ENCODE measurements at places on chromosomes 1 and 21. TPM values are rescaled to one million over a fixed set of nuclear protein-coding genes. Genes with fewer than 3 reads are reported as not detected.

DNA sequence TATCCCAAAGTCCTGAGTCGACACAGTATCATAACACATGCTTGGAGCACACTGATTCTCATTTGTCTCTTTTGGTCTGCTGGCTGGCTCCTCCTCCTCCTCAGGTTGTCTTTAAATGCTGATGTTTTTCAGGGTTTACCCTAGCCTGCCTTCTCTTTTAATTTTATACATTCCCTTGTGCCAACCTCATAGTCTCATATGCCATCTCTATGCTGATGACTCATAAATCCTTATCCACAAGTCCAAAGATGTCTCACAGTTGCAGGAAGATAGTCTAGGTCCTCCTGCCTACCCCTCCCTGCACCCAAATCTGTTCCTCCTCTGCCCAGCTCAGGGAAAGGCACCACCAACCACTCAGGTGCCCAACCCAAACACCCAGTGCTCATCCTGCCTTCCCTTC is 108.3 kb downstream of the SIPA1L2 start:
- H3K27me3 ChIP-seq = no peaks in the 10 kb centered on the region
- no peaks in the 10 kb centered on the region for H3K36me3 ChIP-seq
- no peak overlapping the region for H3K27ac ChIP-seq
- H3K4me1 ChIP-seq = peaks cover 8% of the 10 kb centered on the region
- H3K4me3 ChIP-seq = no peak overlapping the region

Gene ATP6V1G3
- 2.9 TPM for polyA plus RNA-seq

Gene IER5
- 10.8 TPM for polyA plus RNA-seq

DNA sequence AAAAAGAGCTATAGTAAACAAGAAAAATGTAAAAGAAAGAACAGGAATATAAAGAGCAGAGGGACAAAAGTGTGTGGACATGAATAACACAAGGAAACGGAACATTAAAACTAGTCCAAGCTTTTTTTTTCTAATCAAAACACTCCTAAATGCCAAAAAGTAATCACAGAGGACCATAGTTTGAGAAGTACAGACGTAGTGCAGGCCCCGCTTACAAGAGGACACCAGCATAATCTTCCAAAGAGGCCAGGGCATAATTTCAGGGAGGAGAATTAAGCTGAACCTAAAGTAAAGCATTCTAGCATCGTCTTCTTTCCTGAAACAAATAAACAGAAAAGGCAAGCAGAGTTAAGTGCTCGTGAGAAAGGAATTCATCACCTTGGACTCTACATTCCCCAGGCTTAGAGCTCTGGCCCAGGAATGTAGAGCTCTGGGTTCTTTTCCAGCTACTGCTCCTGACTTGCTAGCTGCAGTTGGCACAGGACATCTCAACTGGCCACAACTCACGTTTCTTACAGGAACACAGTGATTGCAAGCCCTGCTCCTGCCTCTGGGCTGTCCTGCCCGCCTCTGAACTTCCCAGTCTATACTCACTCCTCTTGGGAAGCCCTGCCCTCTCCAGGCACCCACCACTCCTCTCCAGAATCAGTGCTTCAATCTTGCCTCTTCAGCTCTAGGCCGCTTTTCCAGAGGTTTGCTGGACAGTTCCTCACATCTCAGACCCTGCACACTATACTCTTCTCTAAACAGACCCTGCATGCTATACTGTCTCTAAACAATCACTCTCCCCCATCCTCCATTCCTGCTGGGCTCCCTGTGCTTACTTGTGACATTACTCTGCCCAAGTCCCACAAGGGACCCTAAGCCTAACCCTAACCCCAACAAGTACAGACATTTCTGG is 9.8 kb downstream of the RGS8 start:
- no peak overlapping the region for H3K4me3 ChIP-seq
- no peaks in the 10 kb centered on the region for H3K4me1 ChIP-seq
- peak; percentile 21 for DNase-seq
- no peak overlapping the region for H3K27ac ChIP-seq

GRCh38 chr1:179742717-179743678 is at the start of gene FAM163A:
FAM163A (plus strand) TSS chr1:179743291; CDS start chr1:179813098, 69,807 bp downstream.
- no peak for DNase-seq
- H3K27me3 ChIP-seq = peaks cover 68% of the 10 kb centered on the region
- no peaks in the 10 kb centered on the region for H3K4me1 ChIP-seq
- H3K4me3 ChIP-seq = 0 out of 2 replicates have a peak within 1 kb of the TSS, but pooled peaks have one; percentile 15
- no peak within 1 kb of the TSS for H3K27ac ChIP-seq

DNA sequence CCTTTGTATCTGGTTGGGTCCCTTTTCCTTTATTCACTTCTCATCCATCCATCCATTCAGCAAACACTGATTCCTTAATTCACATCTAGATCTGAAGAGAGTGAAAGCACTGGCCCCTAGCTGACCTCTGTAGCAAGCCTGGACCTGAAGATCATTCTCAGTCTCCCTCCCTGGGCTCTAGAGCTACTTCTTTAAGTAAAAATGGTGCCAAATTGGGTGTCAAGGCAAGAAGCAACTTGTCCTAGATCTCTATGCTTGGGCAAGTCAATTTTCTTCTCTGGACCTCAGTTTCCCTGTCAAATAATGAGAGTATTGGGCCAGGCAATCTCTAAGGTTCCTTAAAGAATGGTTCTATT is 36.1 kb downstream of the PLXNA2 start:
- H3K27me3 ChIP-seq = no peaks in the 10 kb centered on the region
- no peaks in the 10 kb centered on the region for H3K36me3 ChIP-seq
- peaks cover 56% of the 10 kb centered on the region for H3K4me1 ChIP-seq
- DNase-seq = peak; percentile 33

Gene CFAP74
- not detected for polyA plus RNA-seq

DNA sequence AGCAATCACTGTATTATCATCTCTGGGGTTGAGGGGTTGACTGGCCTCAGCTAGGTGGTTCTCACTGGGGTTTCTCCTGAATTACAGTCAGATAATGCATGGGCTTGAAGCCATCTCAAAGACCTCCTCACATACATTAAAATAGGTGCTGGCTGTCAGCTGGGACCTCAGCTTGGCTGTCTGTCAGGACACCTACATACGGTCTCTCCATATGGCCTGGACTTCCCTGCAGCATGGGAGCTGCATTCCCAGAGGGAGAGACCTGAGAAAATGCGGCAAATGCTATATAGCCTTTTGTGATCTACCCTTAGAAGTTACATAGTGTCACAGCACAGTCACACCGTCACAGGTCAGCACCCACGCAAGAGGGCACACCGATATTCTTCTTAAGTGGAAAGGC is 93.6 kb downstream of the TSEN15 start:
- no peak for DNase-seq
- peaks cover 2% of the 10 kb centered on the region for H3K4me1 ChIP-seq
- no peaks in the 10 kb centered on the region for H3K27me3 ChIP-seq
- no peak overlapping the region for H3K27ac ChIP-seq
- H3K4me3 ChIP-seq = no peak overlapping the region

GRCh38 chr21:40616377-40616704 is 230.6 kb downstream of the DSCAM start:
- H3K4me1 ChIP-seq = no peaks in the 10 kb centered on the region
- no peak overlapping the region for H3K4me3 ChIP-seq
- no peak for DNase-seq
- no peak overlapping the region for H3K27ac ChIP-seq
- H3K36me3 ChIP-seq = no peaks in the 10 kb centered on the region

All from GM23248 (cell line).